Stimulated activated CD4-positive, alpha-beta T cell treated with anti-CD3 and anti-CD28 coated beads, Interleukin-1b, Interleukin-23, amount 100 ng/mL, for 48 hours (primary cell): ENCODE measurements at places on chromosomes 2 and 18.

- no peak for DNase-seq
These were observed 24.3 kb upstream of the STPG4 start for GRCh38 chr2:47179388-47179787.

GRCh38 chr18:172361-172760 is 14.0 kb downstream of the USP14 start:
- no peak for DNase-seq

DNA sequence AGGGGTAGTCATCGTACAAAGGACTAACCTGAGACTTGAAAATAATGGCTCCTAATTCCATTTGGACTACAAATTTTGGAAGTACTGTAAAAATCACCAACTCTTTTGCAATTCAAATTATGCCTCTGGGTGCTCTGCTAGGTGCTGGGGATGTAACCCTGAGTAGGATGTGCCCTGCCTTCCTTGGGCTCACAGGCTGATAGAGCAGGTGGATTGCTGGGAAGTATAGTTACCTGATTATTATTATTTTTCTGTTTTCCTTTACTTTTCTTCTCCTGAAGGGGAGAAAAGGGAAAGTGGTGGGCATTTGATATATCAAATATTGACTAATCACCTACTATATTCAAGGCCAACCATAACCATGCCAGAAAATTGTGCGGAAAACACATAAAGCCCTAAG is 119.3 kb upstream of the RIOK3 start:
- DNase-seq = no peak

DNA sequence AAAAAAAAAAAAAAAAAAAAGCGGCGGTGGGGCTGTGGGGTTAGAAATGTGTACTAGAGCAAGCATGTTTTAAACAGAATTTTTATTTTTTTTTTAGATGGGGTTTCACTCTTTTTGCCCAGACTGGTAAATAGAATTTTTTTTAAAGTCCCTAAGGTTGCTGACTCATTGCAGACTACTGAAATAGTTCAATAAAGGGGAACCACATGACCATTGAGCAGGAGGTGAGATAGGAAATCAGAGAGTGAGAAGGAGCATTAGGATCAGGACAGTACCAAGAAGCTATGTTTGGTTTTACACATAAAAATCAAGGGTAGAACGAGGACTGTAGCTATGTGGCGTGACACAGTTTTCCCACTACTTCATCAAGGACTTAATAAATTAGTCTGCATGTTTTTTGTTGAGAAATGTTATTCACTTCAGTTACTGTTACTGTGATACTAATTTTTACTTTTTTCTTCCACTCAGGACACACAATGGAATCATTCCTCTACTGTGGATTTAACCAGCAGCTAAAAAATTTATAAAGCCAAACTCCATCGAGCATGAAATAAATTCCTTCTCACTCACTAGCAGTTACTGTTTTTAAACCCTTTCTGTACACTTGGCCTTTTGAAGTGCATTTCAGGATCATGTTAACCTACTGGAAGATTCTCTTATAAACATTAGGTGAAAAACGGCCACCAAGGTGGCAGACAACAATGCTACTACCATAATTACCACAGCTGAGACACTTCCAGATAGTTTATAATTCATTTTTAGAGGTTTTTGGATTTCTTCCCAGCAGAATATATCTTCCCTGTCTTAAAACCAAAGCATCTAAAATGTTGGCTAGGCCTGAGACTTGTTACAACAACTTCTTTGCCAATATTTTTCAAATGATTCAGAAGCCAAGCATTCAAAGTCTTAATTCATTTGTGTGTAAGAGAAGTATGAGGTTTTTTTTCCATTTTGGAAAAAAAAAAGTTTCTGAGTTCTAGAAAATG is 33.2 kb downstream of the LAMA1 start:
- no peak for DNase-seq

DNA sequence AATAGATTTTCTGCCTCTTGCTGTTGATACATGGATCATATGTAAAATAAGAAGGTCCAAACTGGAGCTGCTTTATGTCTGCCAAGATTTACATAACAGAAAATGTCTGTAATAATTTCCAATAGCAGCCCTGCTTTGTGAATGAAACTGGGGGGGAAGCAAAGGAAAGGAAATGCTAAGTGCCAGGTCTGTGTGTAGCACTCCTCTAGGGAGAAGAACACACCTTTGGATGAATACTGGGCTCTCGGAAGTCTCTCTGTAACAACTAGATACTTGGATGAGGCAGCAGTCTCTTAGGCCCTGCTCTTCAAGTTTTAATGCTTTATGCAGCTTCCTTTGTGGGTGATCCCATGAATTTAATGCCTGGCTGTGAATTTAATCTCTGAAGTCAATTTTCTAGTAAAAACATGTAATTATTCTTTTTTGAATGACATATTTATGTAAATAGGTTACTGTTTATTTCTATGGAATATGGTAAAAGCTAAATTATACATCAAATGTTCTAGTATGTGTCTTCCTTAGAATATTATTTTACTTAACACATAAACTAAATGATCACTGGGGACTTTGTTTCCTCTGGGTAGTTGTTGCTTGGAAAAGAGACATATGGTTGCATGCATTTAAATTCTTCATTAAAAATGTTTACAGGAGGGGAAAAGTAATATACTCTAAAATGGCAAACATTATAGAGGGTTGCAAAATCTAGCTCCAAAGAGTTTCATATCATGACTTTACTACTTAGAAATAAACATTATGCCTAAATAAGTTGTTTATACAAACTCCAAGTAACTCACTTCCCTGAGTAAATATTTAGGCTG is 336.6 kb upstream of the CWC22 start:
- no peak for DNase-seq
